Activated naive CD4-positive, alpha-beta T cell treated with anti-CD3 and anti-CD28 coated beads, Interleukin-2, amount 50 U/mL, for 72 hours (primary cell): ENCODE measurements at places on chromosomes 2 and 18. TPM values are rescaled to one million over a fixed set of nuclear protein-coding genes. Genes with fewer than 3 reads are reported as not detected.

The ADAM23 gene
- 0.06 TPM for total RNA-seq

GRCh38 chr18:59833785-59834184, 66.0 kb upstream of the PMAIP1 start:
- DNase-seq = no peak

DNA sequence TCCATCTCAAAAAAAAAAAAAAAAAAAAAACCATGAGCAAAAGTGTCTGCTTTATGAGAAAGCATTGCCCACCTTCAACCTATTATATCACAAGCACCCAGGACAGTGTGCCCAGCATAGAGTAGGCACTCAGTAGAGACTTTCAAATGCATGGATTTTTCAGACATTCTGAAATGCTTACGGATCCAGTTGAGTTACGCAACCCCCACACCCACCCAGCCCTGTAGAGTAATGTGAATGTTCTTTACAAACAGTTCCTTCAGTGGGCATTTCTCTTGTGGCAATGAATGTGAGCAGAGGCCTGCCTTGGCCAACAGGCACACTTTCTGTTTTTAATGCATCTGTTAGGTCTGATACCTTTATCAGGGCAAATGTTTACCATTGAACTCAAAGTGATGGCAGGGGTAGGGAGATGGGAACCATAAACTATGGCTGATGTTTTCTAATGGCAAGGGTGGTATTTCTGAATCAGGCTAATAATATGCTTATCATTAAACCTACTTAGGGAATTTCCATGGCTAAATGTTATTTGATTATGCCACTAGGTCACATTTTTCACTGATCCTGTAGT, 65.0 kb upstream of the RPL31 start:
- DNase-seq = no peak

GRCh38 chr18:48418539-48419276, 9.5 kb upstream of the ZBTB7C start:
- DNase-seq = no peak

- DNase-seq = no peak
Observed at GRCh38 chr2:148531669-148532428, 112.7 kb upstream of the EPC2 start.

DNA sequence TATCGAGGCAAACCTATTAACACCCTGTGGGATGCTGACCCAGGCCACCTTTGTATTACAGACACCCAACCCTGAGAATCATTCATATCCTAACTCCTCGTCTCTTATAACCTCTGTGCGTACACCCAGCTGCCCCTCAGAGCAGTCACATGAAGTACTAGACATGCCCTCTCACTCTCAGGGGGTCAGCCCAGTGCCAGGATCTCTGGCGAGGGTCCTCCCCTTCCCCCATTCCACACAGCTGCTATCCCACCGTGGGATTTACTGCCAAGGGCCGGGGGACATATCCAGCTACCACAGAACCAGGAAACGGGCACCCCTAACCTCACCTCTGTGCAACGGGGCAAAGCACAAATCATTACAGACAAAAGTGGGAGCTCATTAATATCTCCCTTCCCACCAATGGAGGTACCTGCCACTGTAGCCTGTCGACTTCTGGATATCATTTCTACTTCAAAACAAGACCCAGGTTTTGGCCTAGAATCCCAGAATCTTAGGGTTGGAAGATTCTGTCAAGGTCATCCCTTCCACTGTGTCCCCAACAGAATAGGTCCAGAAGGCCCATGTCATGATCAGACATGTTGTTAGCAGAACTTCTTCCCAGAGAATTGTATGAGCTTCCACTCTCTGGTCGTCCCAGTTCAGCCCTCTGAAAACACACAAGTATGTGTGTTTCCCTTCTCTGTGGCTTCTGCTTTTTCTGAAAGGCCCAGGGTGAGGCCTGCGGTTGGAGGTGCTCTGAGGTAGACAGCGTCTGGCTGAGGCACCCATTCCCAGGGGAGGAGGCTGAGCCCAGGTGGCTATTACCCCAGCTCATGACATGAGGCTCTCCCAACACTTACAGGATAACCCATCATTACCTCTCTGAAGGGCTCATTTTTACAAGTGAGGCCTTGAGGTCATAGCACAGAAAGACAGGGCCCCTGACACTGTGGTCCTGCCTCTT, 1.7 kb downstream of the TMBIM1 start:
- peak; percentile 37 for DNase-seq

DNA sequence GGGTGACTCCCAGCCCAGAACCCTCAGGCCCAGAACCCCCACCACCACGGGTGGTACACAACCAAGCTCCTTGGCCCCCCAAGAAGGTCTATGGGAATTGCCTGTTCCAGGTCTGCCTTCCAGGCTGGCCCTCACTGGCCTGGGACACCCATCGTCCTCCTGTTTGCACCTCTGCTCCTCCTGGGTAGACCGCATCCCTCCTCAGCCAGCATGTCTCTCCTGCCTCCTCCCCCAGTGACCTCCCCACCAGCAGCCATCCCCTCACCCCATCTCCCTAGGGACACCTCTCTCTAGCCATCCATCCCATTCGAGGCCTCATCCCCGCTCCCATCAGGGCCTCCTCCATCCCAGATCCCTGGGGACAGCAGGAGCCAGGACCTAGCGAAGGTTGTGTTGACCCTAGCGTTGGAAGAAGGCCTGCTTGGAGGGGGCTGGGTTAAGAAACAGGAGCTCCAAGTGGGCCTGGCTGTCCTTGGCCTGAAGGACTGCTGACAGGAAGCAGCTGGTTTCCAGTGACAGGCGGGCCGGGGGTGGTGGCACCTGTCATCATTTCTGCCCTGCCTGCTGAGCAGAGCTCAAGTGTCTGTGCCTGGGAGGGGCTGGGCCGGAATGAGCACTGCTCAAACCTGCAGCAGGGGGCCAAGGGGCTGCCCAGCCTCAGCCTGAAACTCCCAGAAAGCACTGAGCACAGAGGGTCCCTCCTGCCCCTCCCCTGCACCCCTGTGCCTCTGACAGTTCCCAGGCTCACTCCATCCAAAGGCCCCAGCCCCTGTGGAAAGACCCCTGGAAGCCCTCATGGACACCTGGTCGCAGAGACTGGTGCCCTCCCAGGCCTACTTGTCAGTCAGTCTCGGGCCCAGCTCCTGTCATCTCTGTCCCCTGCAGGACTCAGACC, 96.0 kb upstream of the OTOS start:
- no peak for DNase-seq

DNA sequence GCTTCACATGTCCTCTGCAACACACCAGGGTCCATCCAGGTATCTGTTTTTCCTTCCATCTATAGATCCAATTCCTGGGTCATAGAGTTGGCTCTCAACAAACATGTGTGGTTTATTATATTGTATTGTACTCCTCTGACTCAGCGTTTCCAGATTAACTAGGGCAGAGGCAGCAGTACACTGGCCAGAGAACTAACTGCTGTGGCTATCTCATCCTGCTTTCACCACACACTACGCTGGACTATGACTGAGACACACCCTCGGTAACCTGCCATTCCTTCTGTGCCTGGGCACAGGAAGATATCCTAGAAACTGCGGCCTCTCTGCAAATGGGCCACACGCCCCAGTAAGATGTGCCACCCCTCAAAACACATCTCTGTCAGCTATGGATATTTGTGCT, 159.8 kb upstream of the STK17B start:
- DNase-seq = no peak

GRCh38 chr18:6714010-6714409, 15.5 kb upstream of the ARHGAP28 start:
- DNase-seq = no peak
